ENCODE measurements at places on chromosomes 6 and 20. TPM values are rescaled to one million over a fixed set of nuclear protein-coding genes. Genes with fewer than 3 reads are reported as not detected.

DNA sequence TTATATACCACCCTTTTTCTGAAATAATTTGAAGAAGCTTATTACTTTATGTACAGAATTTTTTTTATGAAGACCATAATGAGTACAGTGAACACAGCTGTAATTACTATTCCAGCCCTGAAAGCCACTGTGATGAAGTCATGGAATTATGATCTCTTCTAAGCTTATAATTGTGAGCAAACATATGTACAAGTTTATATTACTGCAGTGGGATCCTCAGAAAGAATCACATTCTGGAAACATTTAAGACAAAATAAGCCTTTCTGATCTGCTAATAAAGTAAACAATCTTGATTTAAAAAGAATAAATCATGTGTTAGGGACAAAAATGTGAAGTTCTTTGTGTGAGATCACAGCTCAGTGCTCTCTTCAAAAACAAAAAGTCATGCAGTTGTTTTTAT is 560.4 kb downstream of the CD109 start:
- H3K4me1 ChIP-seq, result no peaks in the 10 kb centered on the region
- H3K27me3 ChIP-seq, result no peaks in the 10 kb centered on the region
- H3K36me3 ChIP-seq, result no peaks in the 10 kb centered on the region
- H3K4me3 ChIP-seq, result no peak overlapping the region
- H3K27ac ChIP-seq, result no peak overlapping the region

- DNase-seq, result no peak
- H3K27ac ChIP-seq, result no peak overlapping the region
- no peak overlapping the region for H3K4me3 ChIP-seq
Measured at GRCh38 chr20:37896932-37897548, 5.9 kb upstream of the VSTM2L start.

GRCh38 chr20:17967521-17968365 is 851 bp downstream of the SNX5 start:
- H3K36me3 ChIP-seq, result no peaks in the 10 kb centered on the region
- peaks cover 7% of the 10 kb centered on the region for H3K4me1 ChIP-seq
- H3K4me3 ChIP-seq, result peak overlapping the region; percentile 79
- no peaks in the 10 kb centered on the region for H3K27me3 ChIP-seq
- DNase-seq, result peak; percentile 61

Gene SNHG17
- total RNA-seq, result 10.6 TPM

Gene ARFGEF3
- total RNA-seq, result under 0.01 TPM

Gene LY6G6F
- not detected for total RNA-seq

Gene CCN2
- total RNA-seq, result 22.8 TPM

DNA sequence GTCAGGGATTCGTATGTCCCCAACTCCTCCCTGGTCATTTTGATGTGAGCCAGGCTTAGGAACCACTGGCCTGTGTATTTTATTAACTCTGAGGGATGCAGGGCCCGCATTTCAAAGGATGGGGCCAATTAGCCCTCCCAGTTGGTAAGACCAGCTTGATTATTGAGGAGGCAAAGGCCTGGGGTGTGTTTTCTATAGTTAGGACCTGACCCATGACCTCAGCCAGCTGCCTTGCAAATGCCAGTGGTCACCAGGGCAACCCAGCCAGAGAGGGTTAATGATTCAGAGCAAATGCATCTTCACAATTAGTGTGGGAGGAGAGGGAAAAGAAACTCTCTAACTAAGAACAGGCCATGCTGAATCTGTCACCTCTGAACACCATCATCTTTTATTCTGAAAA is 835.4 kb downstream of the MAFB start:
- H3K4me3 ChIP-seq, result no peak overlapping the region
- peaks cover 34% of the 10 kb centered on the region for H3K4me1 ChIP-seq
- H3K36me3 ChIP-seq, result no peaks in the 10 kb centered on the region

Gene ASIP
- not detected for total RNA-seq
